ENCODE measurements at places on chromosomes 2 and 18. TPM values are rescaled to one million over a fixed set of nuclear protein-coding genes. Genes with fewer than 3 reads are reported as not detected.

DNA sequence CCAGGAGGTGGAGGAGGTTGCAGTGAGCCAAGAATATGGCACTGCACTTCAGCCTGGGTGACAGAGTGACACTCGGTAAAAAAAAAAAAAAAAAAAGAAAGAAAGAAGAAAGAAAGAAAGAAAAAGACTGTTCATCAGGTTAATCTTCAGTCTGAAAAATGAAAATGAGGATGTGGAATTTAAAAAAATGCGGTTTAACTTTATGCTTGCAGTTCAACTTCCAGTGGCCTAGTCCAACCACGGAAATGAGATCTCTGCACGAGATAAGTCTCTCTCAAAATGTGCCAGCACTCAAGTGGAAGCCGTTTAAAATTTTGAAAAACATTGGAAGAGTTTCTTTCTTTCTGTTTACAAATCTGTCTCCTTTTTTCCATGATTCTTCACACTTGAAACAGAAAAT, 112.1 kb downstream of the DOCK10 start:
- peaks cover 4% of the 10 kb centered on the region for H3K4me1 ChIP-seq
- peaks cover 6% of the 10 kb centered on the region for H3K36me3 ChIP-seq
- no peaks in the 10 kb centered on the region for H3K27me3 ChIP-seq
- peak overlapping the region; percentile 19 for H3K27ac ChIP-seq

DNA sequence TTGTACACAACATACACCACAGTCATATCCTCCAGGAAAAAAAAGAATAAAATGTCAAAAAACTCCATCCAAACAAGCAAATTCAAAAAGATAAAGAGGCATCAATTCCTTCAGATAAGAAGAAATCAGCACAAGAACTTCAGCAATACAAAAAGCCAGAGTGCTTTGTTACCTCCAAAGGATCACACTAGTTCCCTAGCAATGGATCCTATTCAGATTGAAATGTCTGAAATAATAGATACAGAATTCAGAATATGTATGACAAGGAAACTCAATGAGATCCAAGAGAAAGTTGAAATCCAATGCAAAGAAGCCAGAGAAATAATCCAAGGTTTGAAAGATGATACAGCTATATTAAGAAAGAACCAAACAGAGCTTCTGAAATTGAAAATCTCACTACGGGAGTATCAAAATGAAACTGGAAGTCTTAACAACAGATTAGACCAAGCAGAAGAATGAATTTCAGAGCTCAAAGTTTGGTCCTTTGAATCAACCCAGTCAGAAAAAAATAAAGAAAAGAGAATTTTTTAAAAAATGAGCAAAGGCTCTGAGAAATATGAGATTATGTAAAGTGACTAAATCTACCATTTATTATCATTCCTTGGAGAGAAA, 80.6 kb downstream of the TRABD2A start:
- no peak overlapping the region for H3K27ac ChIP-seq
- no peaks in the 10 kb centered on the region for H3K4me1 ChIP-seq
- H3K4me3 ChIP-seq, result no peak overlapping the region
- no peak for DNase-seq
- H3K27me3 ChIP-seq, result no peaks in the 10 kb centered on the region
- H3K36me3 ChIP-seq, result no peaks in the 10 kb centered on the region

- DNase-seq, result no peak
- no peaks in the 10 kb centered on the region for H3K36me3 ChIP-seq
- no peak overlapping the region for H3K4me3 ChIP-seq
- no peaks in the 10 kb centered on the region for H3K4me1 ChIP-seq
- no peaks in the 10 kb centered on the region for H3K27me3 ChIP-seq
- H3K27ac ChIP-seq, result no peak overlapping the region
These were observed 257.5 kb downstream of the RND3 start for GRCh38 chr2:150230004-150230403.

- no peak overlapping the region for H3K27ac ChIP-seq
- DNase-seq, result no peak
These were observed 7.2 kb upstream of the NEU4 start for GRCh38 chr2:241801611-241802420.

- no peak for DNase-seq
- no peak overlapping the region for H3K27ac ChIP-seq
- H3K4me3 ChIP-seq, result no peak overlapping the region
These were observed 120.2 kb downstream of the CELF4 start for GRCh38 chr18:37445368-37445767.

DNA sequence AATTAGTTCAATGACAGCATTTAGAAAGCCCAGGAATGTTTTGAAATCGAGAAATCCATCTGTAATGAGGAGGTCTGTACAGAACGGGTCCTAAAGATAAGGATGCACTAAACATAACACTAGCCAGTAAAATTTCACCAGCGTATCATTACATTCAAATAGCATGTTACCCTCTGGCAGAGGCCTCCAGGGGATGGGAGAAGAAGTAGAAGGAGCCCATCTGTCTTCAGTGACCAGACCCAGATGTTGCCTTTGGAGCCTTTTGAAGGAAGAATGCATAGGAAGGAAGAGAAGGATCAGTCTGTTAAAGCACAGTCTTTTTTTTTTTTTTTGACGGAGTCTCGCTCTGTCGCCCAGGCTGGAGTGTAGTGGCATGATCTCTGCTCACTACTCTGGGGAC, 86.1 kb upstream of the BCL2L11 start:
- H3K4me3 ChIP-seq, result no peak overlapping the region
- peaks cover 42% of the 10 kb centered on the region for H3K4me1 ChIP-seq
- no peaks in the 10 kb centered on the region for H3K36me3 ChIP-seq
- H3K27ac ChIP-seq, result no peak overlapping the region

DNA sequence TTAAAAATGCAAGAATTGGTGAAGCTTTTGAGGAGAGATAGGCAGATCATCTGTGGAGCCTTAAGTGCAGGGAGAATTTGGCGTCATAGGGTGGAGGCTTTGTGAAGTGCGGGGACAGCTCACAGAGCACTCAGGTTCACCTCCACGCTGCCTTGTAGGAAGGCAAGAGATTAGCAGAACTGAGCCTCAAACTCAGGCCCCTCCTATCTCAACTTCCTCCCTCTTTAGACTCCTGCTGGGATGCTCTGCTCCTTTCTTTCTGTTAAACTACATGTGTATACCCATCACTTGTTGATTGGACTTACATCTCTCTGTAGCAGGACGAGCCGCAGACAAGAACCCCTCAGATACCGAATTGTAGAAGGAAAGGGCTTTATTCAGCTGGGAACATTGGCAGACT, 422.2 kb downstream of the SETBP1 start:
- no peak overlapping the region for H3K27ac ChIP-seq
- DNase-seq, result no peak
- peaks cover 37% of the 10 kb centered on the region for H3K4me1 ChIP-seq

RBKS gene
- 4.0 TPM for total RNA-seq

DNA sequence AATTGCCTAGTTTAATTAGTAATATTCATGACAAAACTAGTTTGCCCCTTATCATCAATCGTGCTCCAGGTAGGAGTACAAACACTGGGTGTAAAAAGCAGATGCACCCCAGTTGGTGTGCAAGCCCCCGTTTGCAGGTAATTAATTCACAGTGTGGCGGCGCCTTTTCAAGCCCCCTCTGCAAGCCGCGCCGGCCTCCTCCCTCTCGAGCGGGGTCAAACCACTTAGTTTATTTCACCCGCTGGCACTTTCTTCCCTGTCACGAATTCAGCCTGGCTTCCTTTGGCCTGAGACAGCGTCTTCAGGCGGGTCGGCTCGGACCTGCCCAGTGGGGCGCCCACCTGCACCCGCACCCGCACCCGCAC, 64.7 kb upstream of the MAPRE2 start:
- no peaks in the 10 kb centered on the region for H3K36me3 ChIP-seq
- DNase-seq, result peak; percentile 22
- H3K4me3 ChIP-seq, result peak overlapping the region; percentile 67
- H3K4me1 ChIP-seq, result peaks cover 36% of the 10 kb centered on the region

RAPGEF4 gene
- total RNA-seq, result 10.1 TPM

EPAS1 gene
- 590 TPM for total RNA-seq

FBLN7 gene
- 2.6 TPM for total RNA-seq

GRCh38 chr18:34970106-34970505, 71.1 kb upstream of the MAPRE2 start:
- H3K27ac ChIP-seq, result no peak overlapping the region
- H3K27me3 ChIP-seq, result no peaks in the 10 kb centered on the region
- H3K36me3 ChIP-seq, result no peaks in the 10 kb centered on the region
- no peak for DNase-seq

DNA sequence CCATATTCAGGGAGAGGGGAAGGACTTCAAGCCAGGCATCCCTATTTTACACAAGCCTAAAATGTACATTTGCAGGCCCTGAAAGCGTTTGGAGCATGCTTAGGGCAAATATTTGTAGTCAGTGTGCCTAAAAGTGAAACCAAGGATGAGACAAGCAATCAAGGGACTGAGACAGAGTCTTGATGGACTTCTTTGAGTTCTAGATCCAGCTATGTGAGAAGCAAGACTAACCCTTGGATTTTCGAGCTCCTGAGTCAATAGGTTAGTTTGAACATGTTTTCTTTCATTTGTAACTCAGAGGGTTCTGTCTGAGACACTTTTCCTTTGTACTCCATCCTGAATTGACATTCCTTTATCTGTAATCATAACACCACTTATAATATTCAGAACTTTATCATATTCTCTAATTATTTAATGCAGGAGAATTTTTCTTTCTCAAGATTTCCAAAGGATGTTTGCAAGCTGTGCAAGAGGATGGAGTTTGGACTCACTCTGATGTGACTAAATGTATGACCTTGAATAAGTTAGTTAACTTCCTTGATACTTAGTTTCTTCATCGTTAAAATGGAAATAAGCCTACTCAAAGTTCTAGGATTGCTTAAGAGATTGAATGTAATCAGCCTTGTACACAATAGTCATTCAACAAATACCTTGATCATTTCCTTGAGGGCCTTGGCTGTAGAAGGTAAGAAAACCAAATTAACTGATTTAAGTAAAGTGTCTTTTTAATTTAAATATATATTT, 1237.8 kb upstream of the ZEB2 start:
- no peaks in the 10 kb centered on the region for H3K27me3 ChIP-seq
- H3K4me3 ChIP-seq, result no peak overlapping the region
- no peaks in the 10 kb centered on the region for H3K36me3 ChIP-seq
- H3K27ac ChIP-seq, result no peak overlapping the region

AGXT gene
- total RNA-seq, result not detected

GRCh38 chr2:143451642-143452281, 322.5 kb downstream of the ARHGAP15 start:
- H3K4me3 ChIP-seq, result no peak overlapping the region
- H3K36me3 ChIP-seq, result no peaks in the 10 kb centered on the region
- no peak overlapping the region for H3K27ac ChIP-seq
- no peaks in the 10 kb centered on the region for H3K4me1 ChIP-seq

PLCD4 gene
- 0.89 TPM for total RNA-seq

Measured in left lung (tissue), 14 donors.